ENCODE measurements at places on chromosomes 16 and 17.

- DNase-seq, result no peak
These were observed 158.9 kb upstream of the CACNG5 start for GRCh38 chr17:66675991-66676371.

GRCh38 chr16:12193692-12194091 lies 217.2 kb downstream of the SNX29 start:
- no peak for DNase-seq

DNA sequence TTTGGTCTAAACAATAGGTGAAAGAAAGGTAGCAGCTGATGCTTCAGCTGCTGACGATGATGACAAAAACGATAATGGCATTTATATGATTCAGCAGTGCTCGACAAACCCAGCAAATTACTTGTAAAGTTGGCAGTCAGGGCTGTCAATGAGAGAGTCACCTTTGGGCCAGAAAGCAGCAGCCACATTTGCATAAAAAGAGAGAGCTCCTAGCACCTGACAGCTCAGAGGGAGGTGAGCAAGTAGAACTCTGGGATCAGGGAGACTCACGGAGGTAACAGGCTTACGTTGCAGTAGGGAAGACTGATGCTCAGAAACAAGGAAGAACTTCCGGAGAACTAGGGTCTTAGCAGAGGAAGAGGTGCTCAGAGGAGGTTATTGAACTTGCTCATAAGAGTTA lies 291.9 kb upstream of the ZFHX3 start:
- no peak for DNase-seq

- DNase-seq, result no peak
These were observed 15.9 kb downstream of the ZC3H7A start for GRCh38 chr16:11780991-11781680.

- DNase-seq, result no peak
These were observed 76.7 kb downstream of the C16orf95 start for GRCh38 chr16:87240211-87241136.

GRCh38 chr17:29178750-29179231 lies 1.4 kb downstream of the MYO18A start:
- no peak for DNase-seq

DNA sequence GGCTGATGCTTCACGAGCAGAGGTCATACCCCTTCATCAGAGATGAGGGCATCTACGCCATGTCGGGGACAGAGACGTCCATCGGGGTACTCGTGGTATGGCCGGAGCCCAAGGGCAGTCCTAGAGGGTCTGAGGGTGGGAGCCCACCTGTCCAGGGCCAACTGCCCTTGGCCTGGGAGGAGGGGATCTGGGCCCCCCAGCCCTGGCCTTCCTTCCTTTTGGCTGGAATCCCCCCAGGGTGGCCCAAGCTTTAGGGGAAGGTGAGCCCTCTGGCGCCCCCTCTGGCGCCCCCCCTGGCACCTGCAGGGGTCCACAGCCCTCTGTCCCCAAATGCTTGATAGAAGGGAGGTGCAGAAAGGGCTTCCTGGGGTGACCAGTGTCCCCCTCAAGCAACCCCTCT lies 69.3 kb downstream of the SCNN1B start:
- DNase-seq, result no peak

DNA sequence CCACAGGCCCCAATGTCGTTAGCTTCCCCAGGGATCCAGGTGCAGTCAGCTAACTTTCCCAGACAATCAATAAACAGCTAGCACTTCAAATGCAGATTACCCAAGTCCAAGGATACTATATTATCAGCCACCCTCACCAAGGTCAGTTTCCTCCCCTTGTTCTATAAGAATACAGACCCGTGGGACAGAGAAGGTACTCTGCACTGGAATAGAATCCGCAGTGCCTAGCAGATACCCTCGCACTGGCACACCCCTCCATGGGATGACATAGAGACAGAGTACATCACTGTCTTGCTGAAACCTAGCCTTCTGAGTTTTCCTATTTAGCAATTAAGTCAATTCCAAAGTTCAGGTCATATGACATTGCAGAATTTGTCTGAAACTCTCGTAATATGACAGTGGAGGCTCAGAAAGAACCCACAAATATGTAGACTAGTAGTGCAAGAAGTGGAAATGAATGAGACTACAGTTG lies 40.0 kb upstream of the ABCA10 start:
- DNase-seq, result no peak

- DNase-seq, result no peak
These were observed 10.2 kb upstream of the SEC14L5 start for GRCh38 chr16:4947722-4948503.

DNA sequence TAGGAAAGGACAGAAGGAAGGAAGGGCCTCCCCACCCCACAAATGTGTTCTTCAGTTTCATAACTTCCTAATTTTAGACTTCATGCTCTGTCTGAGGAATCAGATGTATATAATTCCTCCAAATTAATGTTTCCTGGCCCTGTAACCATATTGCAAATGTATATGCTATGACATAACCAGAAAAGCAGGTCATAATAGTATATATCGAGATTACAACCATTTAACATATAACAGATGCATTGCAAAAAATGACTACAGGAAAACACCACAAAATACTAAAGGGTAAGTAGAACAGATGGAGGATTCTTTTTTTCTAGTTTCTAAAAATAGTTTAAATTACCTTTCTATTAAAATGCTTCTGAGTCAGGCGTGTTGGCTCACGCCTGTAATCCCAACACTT lies 3.1 kb upstream of the EXOC7 start:
- DNase-seq, result no peak

- no peak for DNase-seq
These were observed 83.3 kb upstream of the C16orf82 start for GRCh38 chr16:26983426-26983825.

DNA sequence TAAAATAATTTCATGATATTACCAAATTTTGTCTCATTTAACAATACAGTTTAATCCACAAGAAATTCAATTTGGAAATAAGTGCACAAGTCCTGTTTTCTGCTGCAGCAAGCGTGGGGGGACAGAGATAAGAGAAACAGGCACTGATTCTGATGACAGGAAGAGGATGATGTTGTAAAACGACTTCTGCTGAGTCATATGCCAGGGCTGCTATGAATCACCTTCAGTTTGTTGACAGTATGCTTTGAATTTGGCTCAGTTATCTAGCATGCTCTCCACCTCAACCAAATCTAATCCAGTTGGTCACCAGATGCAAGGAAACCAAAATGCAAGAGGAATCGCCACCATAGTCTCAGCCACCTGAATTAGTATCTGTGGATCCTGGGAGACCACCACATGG lies 244.1 kb upstream of the MON1B start:
- DNase-seq, result no peak

DNA sequence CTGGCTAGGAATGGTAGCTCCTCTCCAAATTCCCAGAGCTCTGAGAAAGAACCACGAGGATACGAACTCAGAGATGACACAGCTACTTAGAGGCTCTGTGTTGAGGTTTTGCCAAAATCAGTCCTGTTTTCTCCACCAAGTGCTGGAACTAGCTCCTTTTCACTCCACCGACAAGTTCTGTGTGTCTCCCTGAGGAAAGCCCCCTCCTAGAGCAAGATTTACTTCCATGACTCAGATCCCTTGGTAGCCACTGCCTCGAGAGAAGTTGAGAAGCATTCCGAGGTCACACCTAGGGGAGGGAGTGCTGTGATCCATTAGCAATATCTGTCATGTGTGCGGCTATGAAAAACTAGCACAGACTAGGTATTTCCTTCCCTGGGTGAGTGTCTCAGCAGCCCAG lies 30.6 kb downstream of the IL21R start:
- no peak for DNase-seq

DNA sequence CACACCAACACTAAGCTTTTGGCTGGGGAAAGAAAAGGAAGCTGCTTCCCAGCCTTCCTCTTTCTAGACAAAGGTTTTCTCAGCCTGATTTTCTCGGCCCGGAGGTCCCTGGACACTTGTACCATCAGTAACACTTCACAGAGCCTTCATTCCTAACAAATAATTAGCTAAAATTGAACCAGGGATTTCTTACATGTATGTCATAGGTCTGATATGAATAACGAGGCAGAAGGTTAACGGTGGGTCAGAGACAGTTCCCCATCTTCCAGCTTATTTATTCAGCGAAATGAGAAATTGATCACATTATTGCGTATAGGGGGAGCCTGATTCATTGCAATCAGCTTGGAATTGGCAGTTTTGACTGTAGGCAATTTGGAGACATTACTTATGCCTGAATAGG lies 142.5 kb downstream of the SALL1 start:
- DNase-seq, result no peak

Measured in activated gamma-delta T cell treated with anti-CD3 and anti-CD28 coated beads, Interleukin-2, amount 50 U/mL, for 16 hours (primary cell).